ENCODE measurements at places on chromosomes 2 and 18. TPM values are rescaled to one million over a fixed set of nuclear protein-coding genes. Genes with fewer than 3 reads are reported as not detected.

Gene LYG2
- total RNA-seq = not detected

DNA sequence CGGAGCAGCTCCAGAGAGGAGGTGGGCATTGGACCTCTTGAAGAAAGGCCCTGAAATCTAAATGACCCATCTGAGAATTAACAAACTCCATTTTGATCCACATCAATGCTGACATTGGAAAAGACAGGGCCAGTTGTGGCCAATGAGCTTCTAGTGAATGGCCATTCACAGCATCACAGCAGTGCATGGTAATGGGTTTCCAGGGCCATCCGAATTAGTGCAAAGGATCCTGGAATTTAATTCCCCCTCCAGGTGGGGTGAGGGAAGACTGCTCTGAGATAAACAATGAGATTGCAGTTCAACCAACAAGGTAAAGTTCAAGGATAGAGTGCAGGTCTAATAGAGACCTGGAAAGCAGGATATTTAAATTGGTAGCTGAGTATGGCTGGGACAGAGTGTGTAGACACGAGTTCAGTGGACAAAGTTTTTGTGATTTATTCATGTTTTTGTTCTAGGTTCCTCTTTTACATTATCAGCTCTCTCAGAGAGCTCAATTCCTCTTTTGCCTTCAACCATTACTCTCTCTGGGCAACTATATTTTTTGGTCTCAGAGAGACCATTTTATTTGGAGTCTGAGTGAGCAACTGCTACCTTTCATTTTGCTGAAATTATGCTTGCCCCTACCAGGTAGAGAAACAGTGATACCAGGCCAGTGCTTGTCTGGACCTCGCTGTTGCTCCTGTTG, 5.0 kb downstream of the TACR1 start:
- H3K4me3 ChIP-seq = no peak overlapping the region
- no peak overlapping the region for H3K27ac ChIP-seq
- H3K36me3 ChIP-seq = no peaks in the 10 kb centered on the region
- H3K4me1 ChIP-seq = no peaks in the 10 kb centered on the region

GRCh38 chr2:240840435-240841060, 20.5 kb upstream of the KIF1A start:
- H3K27ac ChIP-seq = no peak overlapping the region
- peaks cover 87% of the 10 kb centered on the region for H3K27me3 ChIP-seq
- H3K36me3 ChIP-seq = no peaks in the 10 kb centered on the region
- no peaks in the 10 kb centered on the region for H3K4me1 ChIP-seq

GRCh38 chr2:120586507-120587278, 149.0 kb upstream of the GLI2 start:
- no peak overlapping the region for H3K27ac ChIP-seq
- peaks cover 17% of the 10 kb centered on the region for H3K4me1 ChIP-seq
- H3K36me3 ChIP-seq = no peaks in the 10 kb centered on the region
- no peak overlapping the region for H3K4me3 ChIP-seq
- no peak for DNase-seq

- no peaks in the 10 kb centered on the region for H3K4me1 ChIP-seq
- no peak for DNase-seq
- no peaks in the 10 kb centered on the region for H3K36me3 ChIP-seq
- no peak overlapping the region for H3K4me3 ChIP-seq
Measured at GRCh38 chr2:141384676-141385075, 746.1 kb downstream of the LRP1B start.
